ENCODE measurements at places on chromosomes 12 and 14. TPM values are rescaled to one million over a fixed set of nuclear protein-coding genes. Genes with fewer than 3 reads are reported as not detected.

The RHNO1 gene
- total RNA-seq: 2.9 TPM

The RTL1 gene
- not detected for total RNA-seq

The ATG14 gene
- 8.4 TPM for total RNA-seq

The SPSB2 gene
- total RNA-seq: 14.5 TPM

The ABHD12B gene
- total RNA-seq: not detected

The CD63 gene
- 566 TPM for total RNA-seq

The TTC6 gene
- not detected for total RNA-seq

The CCDC88C gene
- total RNA-seq: 9.2 TPM

The RAD51B gene
- not detected for total RNA-seq

The GDF11 gene
- total RNA-seq: 1.6 TPM

The ERBB3 gene
- total RNA-seq: 3.2 TPM

The TSPAN8 gene
- 5.5 TPM for total RNA-seq

The KRT6C gene
- not detected for total RNA-seq

The CFAP251 gene
- total RNA-seq: 0.75 TPM

The RNASE3 gene
- total RNA-seq: not detected

The CAPS2 gene
- 11.0 TPM for total RNA-seq

The STYK1 gene
- 0.21 TPM for total RNA-seq

The PLEKHD1 gene
- not detected for total RNA-seq

The C12orf75 gene
- total RNA-seq: 56.5 TPM

All from ascending aorta (tissue), 2 donors.